ENCODE measurements at places on chromosomes 1 and 21.

- DNase-seq = no peak
Observed at GRCh38 chr1:59520827-59521418, 224.0 kb downstream of the FGGY start.

GRCh38 chr1:109499081-109499480 lies 5.2 kb downstream of the CYB561D1 start:
- DNase-seq = no peak

DNA sequence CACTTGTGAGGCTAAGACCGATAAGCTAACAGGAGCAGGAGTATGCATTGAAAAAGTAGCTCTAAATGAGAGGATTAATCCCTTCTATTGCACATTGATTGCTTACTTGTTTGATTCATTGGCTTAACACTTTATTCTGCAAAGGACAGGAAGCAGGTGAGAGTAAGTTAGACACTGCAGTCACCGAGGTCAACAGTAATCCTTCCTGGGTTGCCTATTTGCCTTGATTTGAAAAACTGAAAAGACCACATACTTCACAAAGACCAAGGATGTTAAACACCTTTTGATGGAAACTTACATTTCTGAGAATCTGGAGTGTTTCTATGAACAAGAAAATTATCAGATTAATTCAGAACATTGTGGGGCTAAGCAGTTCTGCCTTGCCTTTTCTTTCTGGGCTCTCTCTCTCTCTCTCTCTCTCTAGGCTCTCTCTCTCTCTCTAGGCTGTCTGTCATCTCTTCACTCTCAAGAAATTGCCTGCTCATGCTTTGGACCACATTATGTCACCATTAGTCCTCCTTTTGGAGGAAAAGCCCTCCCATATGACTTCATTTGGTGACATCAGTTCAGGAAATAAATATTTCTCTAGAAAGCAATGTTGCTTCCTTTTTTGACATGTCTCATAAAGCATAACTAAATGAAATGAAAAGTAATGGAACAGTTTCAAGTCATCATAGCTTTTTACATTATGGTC lies 103.8 kb downstream of the TNFSF18 start:
- DNase-seq = no peak

- no peak for DNase-seq
Observed at GRCh38 chr1:3029991-3030662, 8.9 kb downstream of the ACTRT2 start.

GRCh38 chr21:41921021-41921420 lies 32.8 kb downstream of the C2CD2 start:
- DNase-seq = no peak

GRCh38 chr1:99328171-99328570 lies 63.9 kb downstream of the PLPPR4 start:
- no peak for DNase-seq

- DNase-seq = no peak
Observed at GRCh38 chr1:37890378-37891014, 31.1 kb upstream of the MTF1 start.

DNA sequence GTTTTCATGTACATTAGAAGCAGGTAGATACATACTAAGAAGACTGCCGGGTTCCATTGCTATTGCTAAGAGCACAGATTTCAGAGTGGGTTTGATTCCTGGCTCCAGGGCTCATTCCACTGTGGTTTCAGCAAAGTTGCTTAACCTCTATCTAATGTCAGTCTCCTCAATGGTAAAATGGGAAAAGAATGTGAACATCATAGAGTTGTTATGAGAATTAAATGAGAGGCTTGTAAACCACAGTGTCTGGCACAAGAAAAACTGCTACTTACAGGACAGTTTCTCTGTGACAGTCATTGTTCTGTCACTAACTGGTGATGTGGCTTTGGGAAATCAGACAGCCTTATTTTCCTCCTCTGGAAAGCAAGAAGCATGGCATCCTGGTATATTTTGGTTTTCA lies 10.7 kb upstream of the PLXNA2 start:
- DNase-seq = no peak

GRCh38 chr1:183734543-183735036 lies 70.3 kb upstream of the RGL1 start:
- DNase-seq = no peak
